ENCODE measurements at places on chromosomes 5 and 9.

- no peak for DNase-seq
Observed at GRCh38 chr9:134590240-134591081, 51.1 kb upstream of the COL5A1 start.

- DNase-seq = no peak
Observed at GRCh38 chr5:179439181-179439985, 94.1 kb upstream of the ADAMTS2 start.

GRCh38 chr5:54904425-54904824, 81.0 kb downstream of the ESM1 start:
- no peak for DNase-seq

DNA sequence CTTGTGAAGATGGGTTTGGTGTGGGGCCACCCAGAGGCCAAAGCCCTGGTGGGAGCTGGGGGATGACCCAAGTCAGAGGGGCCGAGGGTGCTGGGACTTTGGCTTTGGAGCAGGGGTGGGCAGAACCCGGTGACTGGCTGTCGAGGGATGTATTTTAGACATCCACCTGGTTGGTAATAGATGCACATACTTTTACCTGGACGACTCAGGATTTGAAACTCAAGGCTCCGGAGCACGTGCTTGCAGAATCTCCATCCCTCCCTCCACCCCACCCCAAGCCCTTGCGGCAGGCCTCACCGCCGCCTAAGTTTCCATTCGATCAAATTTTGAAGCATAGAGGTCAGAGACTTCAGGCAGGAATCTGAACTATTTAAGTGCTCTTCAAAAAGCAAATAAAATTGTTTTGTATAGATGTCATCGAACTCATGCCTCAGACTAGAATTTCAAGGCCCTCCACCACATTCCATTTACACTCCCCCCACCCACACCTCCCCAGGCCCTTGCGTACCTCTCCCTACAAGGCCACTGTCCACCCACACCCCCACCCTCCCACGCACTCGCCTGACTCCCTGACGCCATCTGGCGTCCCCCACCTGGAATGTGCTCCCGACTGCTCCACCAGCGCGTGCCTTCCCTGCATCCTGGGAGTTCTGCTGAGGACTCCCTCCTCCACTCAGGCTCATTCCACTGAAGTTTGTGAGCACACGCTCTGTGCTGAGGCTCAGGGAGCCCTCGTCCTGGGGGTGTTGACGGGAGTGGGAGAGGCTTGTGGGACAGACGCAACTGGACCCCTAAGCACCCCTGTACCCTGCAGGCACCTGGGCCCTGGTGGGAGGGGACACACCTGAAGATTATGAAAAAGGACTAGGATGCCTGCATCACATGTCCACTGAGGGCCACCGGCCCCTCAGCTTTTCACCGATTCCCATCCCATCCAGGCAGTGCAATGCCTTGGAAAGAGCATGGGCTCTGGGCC, 56.4 kb upstream of the RPL26L1 start:
- DNase-seq = no peak

- DNase-seq = no peak
Observed at GRCh38 chr5:121702682-121703081, 149.0 kb upstream of the FTMT start.

DNA sequence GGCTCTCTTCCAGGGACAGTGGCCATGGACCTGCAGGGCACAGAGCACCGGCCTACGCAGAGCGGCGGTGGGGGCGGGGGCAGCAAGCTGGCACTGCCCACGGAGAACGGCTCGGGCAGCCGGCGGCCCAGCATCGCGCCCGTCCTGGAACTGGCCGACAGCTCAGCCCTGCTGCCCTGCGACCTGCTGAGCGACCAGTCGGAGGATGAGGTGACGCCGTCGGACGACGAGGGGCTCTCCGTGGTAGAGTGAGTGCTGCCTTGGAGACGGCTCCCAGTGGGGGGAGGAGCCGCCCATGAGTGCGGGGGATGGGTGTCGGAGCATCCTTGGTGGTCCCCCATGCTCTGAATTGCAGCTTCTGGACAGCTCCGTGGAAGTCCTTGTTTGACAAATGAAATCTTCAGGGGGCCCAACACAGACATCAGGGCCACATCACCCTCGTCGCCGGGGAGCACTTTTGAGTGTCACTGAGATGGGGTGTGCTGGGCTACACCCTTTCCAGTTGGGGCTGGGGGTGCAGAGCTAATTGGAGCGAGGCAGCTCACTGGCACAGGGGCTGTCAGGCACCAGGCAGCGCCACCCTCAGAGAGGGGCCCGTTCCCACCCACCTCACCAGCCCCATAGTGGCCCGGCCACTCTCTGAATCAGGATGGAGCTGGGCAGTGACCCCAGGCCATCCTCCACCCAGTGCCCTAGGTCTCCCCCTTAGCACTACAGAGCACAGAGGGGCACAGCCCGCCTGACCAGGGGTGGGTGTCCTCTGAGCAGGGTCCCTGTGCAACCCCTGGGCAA, 70.9 kb downstream of the KCNT1 start:
- DNase-seq = no peak

GRCh38 chr5:10278658-10279279, 28.7 kb downstream of the CCT5 start:
- peak; percentile 10 for DNase-seq

DNA sequence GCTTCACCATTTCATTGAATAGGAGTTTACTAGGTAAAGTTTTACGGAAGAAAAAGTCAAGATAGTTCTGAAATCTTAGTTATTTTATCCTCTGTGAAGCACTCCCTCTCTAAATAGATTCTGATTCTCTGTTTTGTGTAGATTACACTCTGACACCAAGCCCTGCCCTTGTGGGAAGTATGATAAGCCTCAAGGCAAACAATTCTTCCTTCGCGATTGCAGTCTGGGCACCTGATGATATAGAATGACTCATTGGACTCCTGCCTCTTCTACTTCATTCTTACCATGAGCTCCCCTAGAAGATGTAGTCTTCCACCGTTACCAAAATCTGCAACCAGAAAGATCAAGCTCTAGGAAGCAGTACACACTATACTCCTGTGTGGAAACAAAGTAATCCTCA, 626.9 kb upstream of the PTGER4 start:
- DNase-seq = no peak

DNA sequence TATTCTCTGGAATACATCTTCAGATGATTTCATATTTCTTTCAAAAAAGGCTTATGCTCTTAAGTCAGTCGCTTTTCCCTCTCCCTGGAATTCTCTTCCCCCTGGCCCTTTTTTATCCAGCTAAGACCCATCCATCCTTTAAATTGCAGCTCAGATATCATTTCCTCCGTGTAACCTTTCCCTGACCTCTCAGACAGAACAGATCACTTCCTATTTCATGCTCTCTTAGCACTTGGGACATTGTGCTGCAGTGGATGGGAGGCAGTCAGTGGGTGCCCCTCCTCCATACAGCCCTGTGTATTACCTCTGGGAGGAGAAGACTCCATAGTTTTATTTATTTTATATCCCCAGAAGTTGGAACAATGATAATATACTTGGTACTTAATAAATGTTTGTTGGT, 423.4 kb downstream of the ISL1 start:
- no peak for DNase-seq

- DNase-seq = no peak
Observed at GRCh38 chr5:106489004-106489403, 1181.7 kb downstream of the EFNA5 start.

GRCh38 chr5:33241802-33242201, 199.0 kb upstream of the TARS1 start:
- no peak for DNase-seq

DNA sequence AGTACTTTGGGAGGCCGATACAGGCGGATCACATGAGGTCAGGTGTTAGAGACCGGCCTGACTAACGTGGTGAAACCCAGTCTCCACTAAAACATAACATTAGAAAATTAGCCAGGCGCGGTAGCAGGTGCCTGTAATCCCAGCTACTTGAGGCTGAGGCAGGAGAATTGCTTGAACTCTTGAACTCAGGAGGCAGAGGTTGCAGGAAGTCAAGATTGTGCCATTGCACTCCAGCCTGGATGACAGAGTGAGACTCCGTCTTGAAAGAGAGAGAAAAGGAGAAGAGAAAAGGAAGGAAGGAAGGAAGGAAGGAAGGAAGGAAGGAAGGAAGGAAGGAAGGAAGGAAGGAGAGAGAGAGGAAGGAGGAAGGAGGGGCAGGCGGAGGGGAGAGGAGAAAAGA, 45.1 kb downstream of the MYO10 start:
- no peak for DNase-seq

GRCh38 chr5:96790961-96791504, 16.7 kb downstream of the ERAP1 start:
- no peak for DNase-seq

Measured in activated CD8-positive, alpha-beta memory T cell treated with anti-CD3 and anti-CD28 coated beads, Interleukin-2, amount 50 U/mL, for 48 hours (primary cell).